Activated T-cell treated with anti-CD3 and anti-CD28 coated beads for 4 hours (primary cell): ENCODE measurements at places on chromosomes 13 and 19.

GRCh38 chr19:49937750-49938381 is 8.6 kb upstream of the NUP62 start:
- peak; percentile 68 for DNase-seq

DNA sequence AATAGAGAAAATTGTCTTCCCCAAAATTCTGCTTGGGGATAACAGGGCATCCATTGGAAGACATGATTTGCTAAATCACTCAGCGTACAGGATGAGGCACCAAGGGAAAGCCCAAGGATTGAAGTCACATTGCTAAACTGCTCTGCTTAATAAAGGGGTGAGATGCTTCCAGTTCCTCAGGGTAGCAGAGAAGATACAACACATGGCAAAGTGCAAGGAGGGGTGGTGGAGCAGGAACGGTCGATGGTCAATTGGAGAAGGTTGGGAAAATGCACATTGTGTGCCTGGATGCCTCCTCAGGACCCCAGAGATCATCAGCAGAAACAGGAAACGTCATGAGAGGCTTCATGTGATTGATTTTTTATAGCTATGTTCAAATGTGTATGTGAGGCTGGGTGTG is 116.3 kb upstream of the SOX1 start:
- no peak for DNase-seq

- DNase-seq, result no peak
Observed at GRCh38 chr19:2627855-2628254, 74.6 kb downstream of the GNG7 start.

DNA sequence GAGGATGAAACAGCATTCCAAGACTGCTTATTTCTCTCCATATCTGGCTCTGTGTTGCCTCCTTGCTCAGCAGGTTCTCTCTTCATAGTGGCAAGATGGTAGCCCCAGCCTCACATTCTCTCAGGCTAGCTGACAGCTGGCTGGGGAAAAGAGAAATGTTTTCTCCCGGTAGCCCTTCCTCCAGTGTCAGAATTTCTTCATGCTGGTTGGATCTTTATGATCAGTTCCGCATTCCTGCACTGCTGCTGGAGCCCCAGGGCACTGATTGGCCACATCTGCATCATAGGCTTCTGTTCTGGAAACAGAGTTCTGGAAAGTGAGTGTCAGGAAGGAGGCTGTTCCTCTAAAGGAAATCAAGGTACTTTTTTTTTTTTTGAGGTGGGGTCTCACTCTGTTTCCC is 24.6 kb downstream of the POP4 start:
- no peak for DNase-seq

- DNase-seq, result no peak
Observed at GRCh38 chr13:61812286-61812685, 396.6 kb upstream of the PCDH20 start.
